ENCODE measurements at places on chromosomes 1 and 21. TPM values are rescaled to one million over a fixed set of nuclear protein-coding genes. Genes with fewer than 3 reads are reported as not detected.

GRCh38 chr1:53346814-53347176 lies 18.9 kb upstream of the LRP8 start:
- DNase-seq, result no peak
- no peaks in the 10 kb centered on the region for H3K27me3 ChIP-seq
- H3K4me1 ChIP-seq, result no peaks in the 10 kb centered on the region
- no peak overlapping the region for H3K27ac ChIP-seq

GRCh38 chr21:45466330-45467220 lies 61.6 kb downstream of the COL18A1 start:
- no peak for DNase-seq
- H3K27me3 ChIP-seq, result peaks cover 8% of the 10 kb centered on the region
- H3K4me1 ChIP-seq, result peaks cover 10% of the 10 kb centered on the region
- no peak overlapping the region for H3K27ac ChIP-seq
- no peaks in the 10 kb centered on the region for H3K36me3 ChIP-seq

CASQ1 gene
- polyA plus RNA-seq, result 0.71 TPM

CFAP141 gene
- polyA plus RNA-seq, result 1.3 TPM

GRCh38 chr1:201955729-201956143 lies 433 bp downstream of the TIMM17A start:
- H3K4me1 ChIP-seq, result peaks cover 6% of the 10 kb centered on the region
- H3K36me3 ChIP-seq, result no peaks in the 10 kb centered on the region
- H3K27ac ChIP-seq, result peak overlapping the region; percentile 78
- H3K27me3 ChIP-seq, result no peaks in the 10 kb centered on the region

- no peaks in the 10 kb centered on the region for H3K27me3 ChIP-seq
- H3K4me1 ChIP-seq, result no peaks in the 10 kb centered on the region
- no peaks in the 10 kb centered on the region for H3K36me3 ChIP-seq
Observed at GRCh38 chr1:227170361-227171166, 147.7 kb downstream of the CDC42BPA start.

DNA sequence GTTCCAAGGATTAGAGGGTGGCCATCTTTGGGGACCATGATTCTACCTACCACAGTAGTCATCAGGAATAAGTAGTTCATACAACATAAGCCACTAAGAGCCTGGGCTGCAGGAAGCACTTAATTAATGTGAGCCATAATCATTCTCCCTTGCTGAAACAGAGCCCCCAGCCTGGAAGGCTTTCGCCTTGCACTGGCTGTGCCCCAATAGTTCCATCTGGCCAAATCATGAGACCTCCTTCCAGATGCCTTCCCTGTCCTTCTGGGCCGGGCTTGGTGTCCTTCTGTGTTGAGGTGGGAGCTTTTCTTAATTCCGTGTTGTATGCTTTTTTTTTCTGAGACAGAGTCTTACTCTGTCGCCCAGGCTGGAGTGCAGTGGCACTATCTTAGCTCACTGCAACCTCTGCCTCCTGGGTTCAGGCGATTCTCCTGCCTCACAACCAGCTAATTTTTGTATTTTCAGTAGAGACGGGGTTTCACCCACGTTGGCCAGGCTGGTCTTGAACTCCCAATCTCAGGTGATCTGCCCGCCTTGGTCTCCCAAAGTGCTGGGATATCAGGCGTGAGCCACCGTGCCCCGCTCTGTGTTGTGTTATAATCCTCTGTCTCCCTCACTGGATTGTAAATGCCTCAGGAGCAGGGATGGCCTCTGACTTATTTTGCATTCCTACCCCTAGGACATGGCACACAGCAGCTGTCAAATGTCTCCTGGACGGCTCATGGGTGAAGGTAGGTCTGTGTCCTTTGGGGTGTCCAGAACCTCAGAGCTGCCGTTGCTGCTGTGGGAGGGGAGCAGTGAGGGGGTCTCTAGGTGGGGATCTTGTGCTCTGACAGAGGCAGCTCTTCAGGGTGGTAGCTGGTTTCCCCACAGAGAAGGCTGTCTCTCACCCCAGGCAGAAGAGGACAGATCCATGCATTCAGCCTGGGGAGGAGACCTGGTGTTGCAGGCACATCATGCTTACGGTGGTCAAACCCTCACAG lies 10.1 kb downstream of the GNG4 start:
- no peaks in the 10 kb centered on the region for H3K27me3 ChIP-seq
- no peak for DNase-seq
- no peak overlapping the region for H3K27ac ChIP-seq
- H3K36me3 ChIP-seq, result no peaks in the 10 kb centered on the region
- H3K4me1 ChIP-seq, result peaks cover 4% of the 10 kb centered on the region
- H3K4me3 ChIP-seq, result no peak overlapping the region

DNA sequence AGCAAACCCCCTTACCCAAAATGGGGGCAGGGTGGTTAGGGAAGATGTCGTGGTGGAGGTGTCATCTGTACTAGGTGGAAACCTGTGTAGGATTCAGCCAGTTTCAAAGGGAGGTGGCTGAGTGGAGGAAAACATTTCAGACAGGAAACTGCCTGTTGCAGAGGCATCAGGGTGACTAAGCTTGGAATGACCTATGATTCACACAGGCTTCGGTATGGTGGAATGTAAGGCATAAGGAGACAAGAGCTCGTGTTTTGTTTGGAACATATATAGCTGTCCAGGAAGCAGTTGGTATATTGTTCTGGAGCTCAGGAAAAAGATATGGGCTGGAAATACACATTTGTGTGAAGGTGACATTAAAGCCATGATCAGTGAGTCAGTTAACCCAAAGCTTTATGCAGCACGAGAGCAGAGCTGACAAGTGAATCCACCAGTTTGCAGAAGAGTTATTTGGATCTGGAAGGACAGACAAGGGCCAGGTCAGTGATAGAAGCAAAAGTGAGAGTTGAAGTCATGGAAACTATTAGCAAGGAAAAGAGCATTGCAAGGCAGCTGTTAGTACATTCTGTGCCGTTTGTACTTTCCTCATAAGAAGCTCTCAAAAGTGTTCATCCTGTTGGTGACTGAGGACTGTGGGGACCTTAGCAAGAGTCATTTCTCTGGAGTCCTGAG lies 12.2 kb downstream of the UTP25 start:
- H3K4me3 ChIP-seq, result no peak overlapping the region
- H3K36me3 ChIP-seq, result no peaks in the 10 kb centered on the region
- H3K4me1 ChIP-seq, result no peaks in the 10 kb centered on the region
- H3K27ac ChIP-seq, result no peak overlapping the region

GRCh38 chr1:205441716-205442050 lies 14.2 kb downstream of the BLACAT1 start:
- no peaks in the 10 kb centered on the region for H3K36me3 ChIP-seq
- peak overlapping the region; percentile 65 for H3K27ac ChIP-seq
- H3K27me3 ChIP-seq, result peaks cover 14% of the 10 kb centered on the region
- no peak overlapping the region for H3K4me3 ChIP-seq
- DNase-seq, result no peak

- H3K27me3 ChIP-seq, result no peaks in the 10 kb centered on the region
- no peaks in the 10 kb centered on the region for H3K4me1 ChIP-seq
- no peak overlapping the region for H3K27ac ChIP-seq
- no peaks in the 10 kb centered on the region for H3K36me3 ChIP-seq
Observed at GRCh38 chr1:247054992-247055415, 23.6 kb downstream of the ZNF670 start.

AJAP1 gene
- polyA plus RNA-seq, result 0.22 TPM

DNA sequence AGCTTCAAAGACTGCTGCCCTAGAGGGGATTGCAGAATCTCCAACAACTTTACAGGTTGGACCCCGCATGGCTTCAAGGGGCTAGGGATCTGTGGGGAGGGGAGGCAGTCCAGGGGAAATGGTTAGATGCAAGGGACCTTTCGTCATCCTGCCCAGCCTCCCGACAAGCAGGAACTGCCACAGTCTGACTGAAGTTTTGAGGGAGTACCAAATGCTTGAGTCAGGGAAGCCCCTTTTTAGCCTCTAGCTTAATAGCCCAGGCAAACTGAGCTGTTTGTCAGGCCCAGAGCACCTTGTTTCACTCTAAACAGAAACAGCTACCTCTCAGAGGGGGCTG lies 1.1 kb downstream of the TOR3A start:
- no peaks in the 10 kb centered on the region for H3K36me3 ChIP-seq
- H3K27me3 ChIP-seq, result no peaks in the 10 kb centered on the region
- peaks cover 32% of the 10 kb centered on the region for H3K4me1 ChIP-seq

AVPR1B gene
- 0.11 TPM for polyA plus RNA-seq

DNA sequence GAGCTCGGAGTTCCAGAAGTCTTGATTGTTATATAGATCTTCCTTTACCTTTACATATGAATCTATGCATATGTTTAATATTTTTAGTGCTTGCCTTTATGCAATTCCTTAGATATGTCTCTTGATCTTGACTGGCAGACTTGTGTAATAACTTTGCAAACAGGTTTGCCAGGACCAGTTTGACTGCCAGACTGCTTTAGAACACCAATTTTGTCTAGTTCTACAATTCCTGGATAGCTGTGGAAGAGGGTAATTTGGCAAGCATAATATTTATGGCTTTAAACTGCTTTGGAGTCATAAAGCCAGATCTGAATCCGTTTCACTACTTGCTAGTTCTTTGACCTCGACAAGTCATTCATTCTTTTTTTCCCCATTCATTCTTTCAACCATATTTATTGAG lies 250.0 kb downstream of the FAF1 start:
- no peak overlapping the region for H3K4me3 ChIP-seq
- no peak overlapping the region for H3K27ac ChIP-seq
- no peaks in the 10 kb centered on the region for H3K27me3 ChIP-seq
- H3K4me1 ChIP-seq, result no peaks in the 10 kb centered on the region
- no peaks in the 10 kb centered on the region for H3K36me3 ChIP-seq
- no peak for DNase-seq

GRCh38 chr1:12596007-12596821 lies 21.8 kb downstream of the DHRS3 start:
- DNase-seq, result peak; percentile 81
- peaks cover 19% of the 10 kb centered on the region for H3K27me3 ChIP-seq
- H3K4me1 ChIP-seq, result peaks cover 33% of the 10 kb centered on the region
- peak overlapping the region; percentile 22 for H3K4me3 ChIP-seq

DNA sequence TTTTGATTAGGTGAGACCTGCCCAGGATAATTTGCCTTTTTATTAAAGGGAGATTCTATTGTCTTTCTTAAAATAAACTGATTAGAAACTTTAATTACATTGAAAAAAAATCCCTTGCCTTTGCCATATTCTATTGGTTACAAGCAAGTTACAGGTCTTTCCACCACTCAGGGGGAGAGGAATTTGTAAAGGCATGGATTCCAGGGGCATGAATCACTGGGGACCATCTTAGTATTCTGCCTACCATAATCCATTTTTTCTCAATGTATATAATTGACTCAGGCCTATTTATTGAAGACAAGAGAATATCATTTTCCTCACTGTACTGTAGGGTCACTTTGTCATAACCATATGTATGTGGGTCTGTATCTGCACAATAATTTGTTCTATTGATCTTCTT lies 124.3 kb upstream of the PDE4B start:
- no peak overlapping the region for H3K27ac ChIP-seq
- no peaks in the 10 kb centered on the region for H3K4me1 ChIP-seq

GRCh38 chr1:94619731-94620130 lies 78.2 kb upstream of the F3 start:
- no peak for DNase-seq
- H3K4me3 ChIP-seq, result no peak overlapping the region

DNA sequence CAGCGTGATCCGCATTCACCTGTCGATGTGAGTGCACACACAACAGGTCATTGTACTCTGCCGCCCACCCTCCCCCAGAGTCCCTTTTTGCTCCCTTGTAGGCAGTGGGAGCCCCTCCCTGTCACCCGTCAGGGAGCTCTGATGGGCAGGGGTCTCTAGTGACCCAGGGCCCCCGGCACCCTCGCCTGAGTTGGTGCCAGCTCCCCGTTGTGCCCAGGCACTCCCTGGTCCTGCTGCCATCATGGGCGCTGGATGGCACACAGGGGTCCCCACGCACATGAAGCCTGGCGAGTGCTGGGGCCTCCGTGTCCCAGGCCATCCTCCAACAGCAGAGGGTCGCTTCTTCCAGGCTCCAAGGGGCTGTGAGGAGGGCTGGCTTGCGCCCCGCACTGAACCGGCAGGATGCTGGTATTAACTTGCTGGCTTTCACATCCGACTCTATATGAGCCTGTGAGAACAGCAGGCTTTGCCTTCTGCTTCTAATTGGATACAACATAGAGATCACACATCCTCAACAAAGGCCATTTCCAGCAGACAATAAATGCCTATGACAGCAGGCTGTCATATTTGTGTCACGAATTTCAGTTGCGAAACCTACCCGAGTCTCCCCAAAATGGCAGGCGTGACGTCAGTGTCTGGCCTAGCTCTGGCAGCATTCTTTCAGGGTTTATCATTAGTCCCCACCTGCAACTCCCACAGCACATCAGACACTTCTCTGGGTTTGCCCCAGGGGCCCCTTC lies 35.4 kb downstream of the KIAA1614 start:
- H3K27me3 ChIP-seq, result no peaks in the 10 kb centered on the region
- H3K27ac ChIP-seq, result no peak overlapping the region
- H3K4me1 ChIP-seq, result no peaks in the 10 kb centered on the region

DNA sequence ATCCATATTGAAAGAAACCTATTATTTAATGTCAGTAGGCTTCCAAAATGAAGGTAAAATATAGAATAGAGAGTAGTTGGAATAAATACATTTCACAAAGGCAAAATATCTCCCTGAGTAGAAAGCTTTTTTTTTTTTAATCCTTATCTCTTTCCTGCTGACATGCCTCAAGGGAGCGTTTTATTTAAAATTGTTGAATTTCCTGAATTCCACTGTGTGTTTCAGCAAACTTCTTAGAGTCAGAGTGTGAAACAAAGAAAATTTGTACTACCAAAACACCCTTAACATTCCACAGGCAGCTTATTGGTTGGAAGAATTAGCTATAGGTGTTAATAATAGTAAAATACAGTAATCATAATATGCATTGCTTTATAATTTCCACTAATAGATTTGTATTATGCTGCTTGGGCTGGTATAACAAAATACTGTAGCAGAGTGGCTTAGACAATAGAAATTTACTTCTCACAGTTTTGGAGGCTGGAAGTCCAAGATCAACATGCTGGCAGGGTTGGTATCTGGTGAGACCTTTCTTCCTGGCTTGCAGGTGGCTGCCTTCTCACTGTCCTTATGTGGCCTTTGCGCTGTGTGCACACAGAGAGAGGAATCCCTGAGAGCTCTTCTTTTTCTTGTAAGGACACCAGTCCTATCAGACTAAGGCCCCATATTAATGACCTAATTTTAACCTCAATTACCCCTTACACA lies 468.4 kb upstream of the C1orf87 start:
- no peaks in the 10 kb centered on the region for H3K36me3 ChIP-seq
- no peaks in the 10 kb centered on the region for H3K4me1 ChIP-seq
- H3K27me3 ChIP-seq, result no peaks in the 10 kb centered on the region
- H3K27ac ChIP-seq, result no peak overlapping the region
- no peak for DNase-seq
- no peak overlapping the region for H3K4me3 ChIP-seq
